ENCODE measurements at places on chromosomes 5 and 9.

- no peak for DNase-seq
Observed at GRCh38 chr9:134422301-134423090, 96.2 kb downstream of the RXRA start.

GRCh38 chr5:21694567-21694966 is 1158.6 kb downstream of the CDH12 start:
- DNase-seq, result no peak

GRCh38 chr9:68668127-68668526 is 36.9 kb upstream of the PIP5K1B start:
- DNase-seq, result no peak

GRCh38 chr9:129841071-129841470 is 5.8 kb downstream of the USP20 start:
- DNase-seq, result no peak

- no peak for DNase-seq
Observed at GRCh38 chr5:55305345-55305744, 2.1 kb downstream of the DHX29 start.

DNA sequence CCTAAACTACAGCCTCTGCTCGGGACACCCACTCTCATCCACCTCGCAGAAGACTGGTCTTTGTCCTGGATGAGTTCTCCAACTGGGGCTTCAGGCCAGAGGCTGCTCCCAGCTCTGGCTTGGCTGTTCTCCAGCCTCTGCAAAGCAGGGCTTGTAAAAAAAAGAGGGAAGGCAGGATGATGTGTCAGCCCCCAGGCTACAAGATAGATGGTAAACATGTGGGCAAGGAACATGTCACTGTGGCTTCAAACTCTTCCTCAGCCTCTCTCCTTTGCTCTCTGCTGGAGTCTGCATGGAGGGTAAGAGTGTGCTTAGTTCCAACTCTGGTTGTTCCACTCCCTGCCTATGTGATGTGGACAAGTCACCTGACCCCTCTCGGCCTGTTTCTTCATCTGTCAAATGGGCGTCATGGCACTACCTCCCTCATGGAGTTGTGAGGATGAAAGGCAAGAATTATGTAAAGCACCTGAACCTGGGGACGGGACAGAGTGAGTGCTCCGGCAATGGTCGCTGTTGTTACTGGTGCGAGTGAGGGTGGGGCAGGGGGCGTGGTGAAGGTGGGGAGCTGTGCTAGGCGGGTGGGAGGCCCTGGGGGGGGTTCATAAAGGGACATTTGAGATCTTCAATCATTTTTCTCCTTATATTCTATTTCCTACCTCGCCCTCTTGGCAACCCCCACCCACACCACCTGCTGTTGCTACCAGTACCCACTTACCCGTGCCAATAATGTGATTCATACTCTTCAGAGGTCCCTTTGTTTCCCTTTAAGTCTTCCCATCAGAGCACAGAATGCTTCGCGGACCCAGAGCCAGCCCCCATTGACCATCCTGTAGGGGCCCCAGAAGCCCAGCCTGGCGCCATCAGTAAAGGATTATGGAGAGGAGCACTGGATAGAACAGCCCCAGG is 6.8 kb upstream of the ZNF79 start:
- DNase-seq, result no peak

GRCh38 chr9:98357921-98358535 is 102.6 kb upstream of the TBC1D2 start:
- DNase-seq, result no peak

- no peak for DNase-seq
Observed at GRCh38 chr9:110228321-110228720, 20.4 kb upstream of the C9orf152 start.

DNA sequence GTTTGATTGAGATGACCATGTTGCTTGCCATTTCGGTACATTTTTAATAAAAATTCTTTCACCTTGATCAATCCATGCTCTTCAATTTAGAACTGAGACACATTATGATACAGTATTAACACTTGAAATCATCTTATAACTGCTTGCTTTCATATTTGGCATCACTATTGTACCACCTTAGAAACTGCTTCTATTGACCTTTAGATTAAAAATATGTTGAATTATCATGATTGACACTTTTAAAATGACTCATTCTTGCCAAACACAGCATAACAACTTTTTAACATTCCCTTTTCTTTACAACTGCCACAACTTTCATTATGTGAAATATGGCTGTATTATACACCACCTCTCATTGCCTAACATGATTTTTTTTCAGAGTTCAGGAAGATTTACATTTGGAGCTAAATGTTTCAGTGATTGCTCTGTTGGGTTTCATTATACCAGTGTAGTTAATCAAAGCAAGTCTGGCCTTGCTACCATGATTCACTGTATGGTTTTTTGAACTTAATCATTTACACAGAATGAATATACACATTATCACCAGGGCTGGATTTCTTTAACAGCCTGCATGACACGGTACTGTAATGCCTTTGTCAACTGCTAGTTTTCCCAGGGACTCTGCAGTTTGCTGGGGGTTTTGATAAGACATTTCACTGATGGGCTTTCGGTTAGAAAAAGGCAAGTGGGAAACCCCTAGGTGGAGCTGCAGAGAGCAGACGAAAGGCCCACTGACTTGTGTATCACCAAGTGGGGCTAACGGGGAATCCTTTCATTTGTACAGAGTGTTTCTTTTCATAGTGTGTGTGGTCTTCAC is 93.6 kb upstream of the TLE4 start:
- no peak for DNase-seq

DNA sequence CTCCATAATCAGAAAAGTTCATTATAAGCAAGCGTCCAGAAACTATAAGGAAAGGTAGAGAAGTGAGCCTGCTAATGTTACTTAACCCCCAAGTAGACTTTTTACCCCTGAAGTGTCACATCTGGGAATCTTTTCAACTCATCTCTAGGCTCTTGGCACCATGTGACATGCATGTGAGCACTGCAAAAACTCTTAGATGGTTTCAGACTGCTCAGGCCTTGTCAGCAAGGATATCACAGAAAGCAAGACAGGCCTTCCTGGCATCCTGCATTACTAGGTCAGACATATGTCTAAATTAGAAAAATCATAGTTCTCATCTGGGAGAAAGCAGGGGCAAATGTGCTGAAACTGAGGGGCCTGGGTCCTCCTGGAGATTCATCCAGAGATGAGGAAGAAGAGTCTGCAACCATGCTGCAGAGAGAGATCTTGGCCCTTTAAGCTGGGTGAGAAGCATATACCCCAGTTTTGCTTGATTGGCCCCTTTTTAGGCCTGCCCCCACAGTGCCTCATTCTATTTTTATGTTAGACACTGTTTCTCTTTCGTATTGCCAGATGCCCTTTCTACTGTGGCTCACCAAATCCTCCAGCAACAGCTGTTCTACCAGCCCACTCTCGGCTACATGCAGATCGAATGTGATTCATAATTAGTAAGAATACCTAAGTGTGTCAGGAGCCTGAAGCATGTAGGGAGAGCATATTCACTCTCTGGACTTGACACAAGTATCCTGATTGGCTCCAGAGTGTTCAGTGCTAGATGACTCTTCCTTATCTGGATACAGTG is 19.0 kb downstream of the TMEM8B start:
- no peak for DNase-seq

DNA sequence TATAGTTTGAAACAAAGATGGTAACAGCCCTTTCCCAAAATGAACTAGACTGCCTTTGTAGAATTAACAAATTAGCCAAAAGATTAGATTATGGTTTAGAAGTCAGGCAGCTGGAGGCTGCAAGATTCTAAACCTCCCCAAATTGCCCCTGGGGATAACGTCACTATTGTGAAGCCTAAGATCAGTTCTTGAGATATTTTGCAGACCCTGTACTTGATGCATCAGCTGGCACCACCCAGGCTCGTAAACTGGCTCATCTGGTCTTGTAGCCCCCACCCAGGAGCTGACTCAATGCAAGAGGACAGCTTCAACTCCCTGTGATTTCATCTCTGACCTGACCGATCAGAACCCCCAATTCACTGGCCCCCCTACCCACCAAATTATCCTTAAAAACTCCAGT is 4.2 kb upstream of the SOWAHA start:
- no peak for DNase-seq

DNA sequence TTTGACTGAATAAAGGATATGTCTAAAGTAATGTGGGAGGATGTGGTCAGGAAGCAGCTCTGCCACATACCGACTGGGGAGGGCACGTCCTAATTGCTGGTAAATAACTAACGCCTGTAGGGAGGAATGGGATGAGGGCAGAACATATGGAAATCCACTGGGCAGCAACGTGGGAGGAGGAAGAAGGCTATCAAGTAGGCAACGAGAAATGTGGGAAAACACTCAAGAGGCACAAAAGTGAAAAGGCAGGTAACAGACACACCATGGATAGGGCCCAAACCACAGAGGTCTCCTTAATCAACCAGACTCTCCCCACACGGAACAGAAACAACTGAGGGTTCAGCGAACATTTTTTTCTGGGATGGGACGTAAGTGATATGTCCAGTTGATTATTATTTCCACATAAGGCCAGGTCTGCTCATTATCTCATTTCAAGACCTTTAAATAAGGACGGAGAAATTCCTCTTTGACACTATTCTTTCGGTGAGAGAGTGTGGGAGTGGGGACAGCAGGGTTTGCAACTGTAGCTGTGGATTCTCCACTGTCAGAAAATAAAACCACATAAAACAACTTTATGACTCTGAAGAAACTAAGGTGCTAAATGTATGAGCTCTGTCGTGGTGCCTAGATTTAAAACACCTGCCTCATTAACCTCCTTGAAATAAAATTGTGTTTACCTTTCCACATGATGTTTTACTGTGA is 17.0 kb downstream of the IARS1 start:
- DNase-seq, result no peak

GRCh38 chr9:79040671-79041070 is 531.1 kb upstream of the TLE4 start:
- DNase-seq, result no peak

- DNase-seq, result no peak
Observed at GRCh38 chr5:144135113-144135762, 35.2 kb downstream of the YIPF5 start.

DNA sequence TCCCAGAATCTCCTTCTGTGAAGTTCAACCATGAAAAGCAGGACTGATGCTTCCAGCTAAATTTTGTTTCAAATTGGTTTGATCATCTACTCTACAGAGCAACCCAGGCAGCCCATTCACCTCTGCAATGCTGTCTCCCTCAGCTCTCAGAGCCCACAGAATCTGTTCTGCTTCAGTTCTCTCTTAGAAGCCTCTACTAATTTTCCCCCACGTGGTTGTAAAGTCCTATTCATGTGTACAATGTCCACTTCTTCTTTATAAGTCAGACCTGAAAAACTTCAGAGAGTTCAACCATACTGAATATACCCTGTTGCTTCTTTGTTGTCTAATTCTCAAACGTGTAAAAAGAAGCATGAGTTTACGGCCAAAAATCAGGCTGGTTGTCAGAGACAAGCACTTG is 21.3 kb upstream of the FAM13B start:
- no peak for DNase-seq

GRCh38 chr5:80255431-80255810 is 427 bp downstream of the SERINC5 start:
- DNase-seq, result peak; percentile 24

DNA sequence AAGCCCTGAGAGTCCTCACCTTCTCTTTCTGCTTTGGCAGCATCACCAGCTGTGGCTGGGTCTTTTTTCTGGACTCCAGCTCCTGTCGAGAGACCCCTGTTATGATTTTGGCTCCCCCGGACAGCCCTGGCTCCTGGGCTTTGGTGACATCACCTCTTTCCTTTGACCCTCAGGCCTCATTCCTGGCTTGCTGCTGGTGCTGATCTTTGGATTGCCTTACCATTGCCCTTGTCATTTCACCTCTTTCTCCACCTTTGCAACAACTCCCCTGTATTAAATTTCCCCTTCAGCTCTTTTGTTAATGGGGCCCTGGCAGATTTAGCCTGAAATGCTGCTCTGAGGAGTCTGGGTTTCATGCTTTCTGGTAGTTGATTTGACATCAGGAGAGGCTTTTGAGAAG is 322.8 kb downstream of the ZSWIM6 start:
- DNase-seq, result no peak

GRCh38 chr9:130870491-130871381 is 25.9 kb downstream of the QRFP start:
- no peak for DNase-seq

- no peak for DNase-seq
Observed at GRCh38 chr9:76620581-76620980, 143.7 kb upstream of the PCA3 start.

GRCh38 chr9:29865764-29866313 is 2292.6 kb upstream of the C9orf72 start:
- no peak for DNase-seq

DNA sequence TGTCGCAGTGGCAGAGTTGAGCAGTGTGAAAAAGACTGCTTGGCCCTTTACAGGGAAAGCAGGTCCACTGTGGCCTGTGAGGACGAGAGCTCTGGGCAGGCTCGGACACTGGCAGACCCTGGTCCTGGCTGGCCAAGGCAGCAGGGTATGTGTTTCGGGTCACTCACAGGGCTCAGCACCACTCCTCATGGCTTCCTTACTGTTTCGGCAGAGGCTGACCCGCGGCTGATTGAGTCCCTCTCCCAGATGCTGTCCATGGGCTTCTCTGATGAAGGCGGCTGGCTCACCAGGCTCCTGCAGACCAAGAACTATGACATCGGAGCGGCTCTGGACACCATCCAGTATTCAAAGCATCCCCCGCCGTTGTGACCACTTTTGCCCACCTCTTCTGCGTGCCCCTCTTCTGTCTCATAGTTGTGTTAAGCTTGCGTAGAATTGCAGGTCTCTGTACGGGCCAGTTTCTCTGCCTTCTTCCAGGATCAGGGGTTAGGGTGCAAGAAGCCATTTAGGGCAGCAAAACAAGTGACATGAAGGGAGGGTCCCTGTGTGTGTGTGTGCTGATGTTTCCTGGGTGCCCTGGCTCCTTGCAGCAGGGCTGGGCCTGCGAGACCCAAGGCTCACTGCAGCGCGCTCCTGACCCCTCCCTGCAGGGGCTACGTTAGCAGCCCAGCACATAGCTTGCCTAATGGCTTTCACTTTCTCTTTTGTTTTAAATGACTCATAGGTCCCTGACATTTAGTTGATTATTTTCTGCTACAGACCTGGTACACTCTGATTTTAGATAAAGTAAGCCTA is 15.7 kb downstream of the SQSTM1 start:
- DNase-seq, result peak; percentile 50

DNA sequence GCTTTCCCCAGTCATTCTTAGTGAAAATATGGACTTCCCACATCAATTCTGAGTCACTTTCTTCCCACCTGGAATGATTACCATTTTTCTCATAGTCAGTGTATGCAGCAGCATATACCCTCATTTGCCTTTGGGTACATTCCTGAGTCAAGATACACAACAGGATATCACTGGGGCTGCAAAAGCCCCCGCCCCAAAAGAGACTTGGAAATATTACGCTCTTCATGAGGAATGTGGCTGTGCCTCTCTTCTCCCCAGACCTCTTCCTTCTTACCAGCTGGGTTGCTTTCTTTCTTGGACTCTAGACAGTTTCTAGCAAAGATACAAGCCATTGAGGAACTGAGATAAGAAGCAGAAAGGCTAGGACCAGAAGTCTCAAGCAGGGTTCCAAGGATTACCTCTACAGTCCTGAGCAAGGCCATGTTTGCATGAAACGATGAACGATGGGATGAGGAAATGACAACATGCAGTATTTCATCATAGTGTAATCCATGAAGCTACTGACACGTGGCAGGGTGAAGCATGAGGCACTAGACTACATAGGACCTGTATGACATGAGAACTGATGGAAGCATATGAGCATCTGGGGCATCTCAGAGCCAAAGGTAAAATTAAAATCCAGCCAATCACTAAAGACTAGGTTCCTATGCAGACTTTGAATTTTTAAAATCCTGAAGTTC is 218.1 kb downstream of the RAB3C start:
- DNase-seq, result no peak

GRCh38 chr5:73623901-73624404 is 2.0 kb upstream of the ARHGEF28 start:
- DNase-seq, result no peak

GRCh38 chr9:131282688-131283422 is 6.5 kb upstream of the FAM78A start:
- no peak for DNase-seq
